Central memory CD8-positive, alpha-beta T cell (primary cell): ENCODE measurements at places on chromosomes 3 and 15.
A peak's percentile ranks its signal among the peaks of the same experiment; 100 is the strongest.

- no peak overlapping the region for H3K4me3 ChIP-seq
- no peaks in the 10 kb centered on the region for H3K27me3 ChIP-seq
- peaks cover 7% of the 10 kb centered on the region for H3K4me1 ChIP-seq
- H3K27ac ChIP-seq, result no peak overlapping the region
- no peak for DNase-seq
- H3K36me3 ChIP-seq, result peaks cover 38% of the 10 kb centered on the region
These were observed 20.3 kb downstream of the CRTAP start for GRCh38 chr3:33134026-33134625.

- no peak for DNase-seq
- no peaks in the 10 kb centered on the region for H3K27me3 ChIP-seq
- H3K27ac ChIP-seq, result no peak overlapping the region
- no peaks in the 10 kb centered on the region for H3K4me1 ChIP-seq
These were observed 670.2 kb upstream of the ALCAM start for GRCh38 chr3:104696470-104696869.

- no peaks in the 10 kb centered on the region for H3K4me1 ChIP-seq
- H3K27ac ChIP-seq, result no peak overlapping the region
- H3K27me3 ChIP-seq, result no peaks in the 10 kb centered on the region
- H3K4me3 ChIP-seq, result no peak overlapping the region
- peak; percentile 57 for DNase-seq
These were observed 20.4 kb downstream of the FAH start for GRCh38 chr15:80173022-80173759.

- no peak overlapping the region for H3K4me3 ChIP-seq
- DNase-seq, result no peak
- H3K4me1 ChIP-seq, result no peaks in the 10 kb centered on the region
- H3K27me3 ChIP-seq, result no peaks in the 10 kb centered on the region
These were observed 815.1 kb downstream of the VGLL3 start for GRCh38 chr3:86175593-86176444.

GRCh38 chr15:90617171-90617570 lies 87.4 kb downstream of the CRTC3 start:
- H3K4me3 ChIP-seq, result no peak overlapping the region
- H3K27ac ChIP-seq, result peak overlapping the region; percentile 25
- peaks cover 29% of the 10 kb centered on the region for H3K36me3 ChIP-seq
- H3K4me1 ChIP-seq, result peaks cover 15% of the 10 kb centered on the region
- DNase-seq, result no peak
- H3K27me3 ChIP-seq, result no peaks in the 10 kb centered on the region

DNA sequence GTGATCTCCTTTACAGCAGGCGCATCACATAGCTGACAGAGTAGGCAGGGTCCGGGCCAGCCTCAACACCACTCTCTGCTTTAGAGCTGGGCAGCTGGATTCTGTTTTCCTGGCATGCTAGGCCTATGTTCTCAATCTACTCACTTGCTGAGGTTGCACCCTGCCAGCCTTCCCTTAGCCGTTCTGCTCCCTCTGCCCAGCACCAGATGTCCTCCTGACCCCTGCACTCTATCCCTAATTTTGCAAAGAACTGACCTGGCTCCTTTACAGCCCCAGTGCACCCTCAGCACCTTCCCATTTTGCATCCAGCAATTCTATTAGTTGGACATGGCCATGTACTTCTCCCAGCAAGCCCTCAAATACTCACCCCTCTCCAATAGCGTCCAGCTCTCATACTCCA lies 371.6 kb upstream of the WNT5A start:
- no peaks in the 10 kb centered on the region for H3K36me3 ChIP-seq
- H3K4me3 ChIP-seq, result no peak overlapping the region
- no peaks in the 10 kb centered on the region for H3K4me1 ChIP-seq
- no peaks in the 10 kb centered on the region for H3K27me3 ChIP-seq
- no peak for DNase-seq

DNA sequence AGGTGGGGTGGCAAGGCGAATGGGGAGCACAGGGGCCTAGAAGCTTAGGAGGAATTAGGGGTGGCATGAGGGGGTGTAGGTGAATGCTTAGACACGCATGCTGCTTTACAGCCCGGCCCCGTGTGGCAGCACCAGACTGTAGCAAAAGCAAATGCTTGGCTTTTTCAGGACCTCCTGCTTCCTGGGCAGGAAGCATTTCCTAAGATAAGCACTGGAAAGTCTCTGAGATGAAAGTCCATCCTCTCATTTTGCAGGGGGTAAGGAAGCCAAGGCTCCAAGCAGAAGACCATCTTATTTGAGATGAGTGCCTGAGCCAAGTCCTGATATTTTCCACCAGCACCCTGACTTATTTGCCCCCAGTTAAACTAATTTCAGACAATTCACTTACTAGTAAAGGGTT lies 12.9 kb downstream of the SSUH2 start:
- H3K4me3 ChIP-seq, result no peak overlapping the region
- no peak for DNase-seq
- no peak overlapping the region for H3K27ac ChIP-seq
- H3K27me3 ChIP-seq, result peaks cover 11% of the 10 kb centered on the region
- peaks cover 14% of the 10 kb centered on the region for H3K4me1 ChIP-seq
- no peaks in the 10 kb centered on the region for H3K36me3 ChIP-seq

DNA sequence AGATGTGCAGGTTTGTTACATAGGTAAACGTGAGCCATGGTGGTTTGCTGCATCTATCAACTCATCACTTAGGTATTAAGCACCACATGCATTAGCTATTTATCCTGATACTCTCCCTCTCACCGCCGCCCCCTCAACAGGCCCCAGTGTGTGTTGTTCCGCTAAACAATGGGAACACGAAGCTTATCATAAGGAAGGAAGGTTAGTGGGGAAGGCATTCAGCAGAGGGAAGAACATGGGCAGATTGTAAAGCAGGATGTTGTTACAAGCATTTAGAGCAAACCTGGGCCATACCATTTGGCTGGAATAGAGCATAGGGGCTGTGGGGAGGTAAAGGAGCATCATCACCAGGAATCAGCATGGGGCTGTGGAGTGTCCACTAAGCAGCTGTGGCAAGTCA lies 111.8 kb downstream of the SSR3 start:
- H3K4me1 ChIP-seq, result no peaks in the 10 kb centered on the region
- H3K27me3 ChIP-seq, result peaks cover 20% of the 10 kb centered on the region
- H3K27ac ChIP-seq, result no peak overlapping the region
- DNase-seq, result no peak
- no peaks in the 10 kb centered on the region for H3K36me3 ChIP-seq

GRCh38 chr3:146214493-146214892 lies 36.4 kb downstream of the PLSCR4 start:
- no peak overlapping the region for H3K27ac ChIP-seq
- no peak for DNase-seq
- H3K36me3 ChIP-seq, result no peaks in the 10 kb centered on the region
- no peak overlapping the region for H3K4me3 ChIP-seq
- no peaks in the 10 kb centered on the region for H3K4me1 ChIP-seq
- no peaks in the 10 kb centered on the region for H3K27me3 ChIP-seq

DNA sequence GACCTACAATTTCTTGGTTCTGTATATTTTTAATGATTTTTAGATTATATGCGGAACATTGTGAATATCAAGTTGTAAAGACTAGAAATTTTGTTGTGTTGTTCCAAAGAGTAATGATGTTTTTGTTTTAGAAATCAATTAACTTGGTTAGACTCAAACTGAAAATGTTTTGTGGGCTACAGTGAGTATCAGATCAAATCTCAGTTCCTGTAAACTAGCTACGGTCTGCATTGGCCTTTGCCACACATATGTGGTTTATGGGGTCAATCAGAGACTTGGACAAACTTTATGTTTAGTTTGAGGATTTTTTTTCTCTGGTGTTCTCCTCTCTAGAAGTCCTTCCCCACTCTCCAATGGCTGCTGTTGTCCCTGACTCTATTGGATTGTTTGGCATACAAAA lies 308.0 kb upstream of the THRB start:
- no peaks in the 10 kb centered on the region for H3K27me3 ChIP-seq
- no peak overlapping the region for H3K27ac ChIP-seq
- DNase-seq, result no peak
- H3K4me3 ChIP-seq, result no peak overlapping the region
- no peaks in the 10 kb centered on the region for H3K36me3 ChIP-seq
